ENCODE measurements at places on chromosomes 16 and 17.

GRCh38 chr17:38893607-38894006 lies 23.7 kb downstream of the LASP1 start:
- DNase-seq, result no peak

GRCh38 chr17:7809086-7809790 lies 24.8 kb upstream of the KDM6B start:
- peak; percentile 48 for DNase-seq

- DNase-seq, result no peak
Observed at GRCh38 chr17:79075446-79075750, 774 bp downstream of the ENGASE start.

DNA sequence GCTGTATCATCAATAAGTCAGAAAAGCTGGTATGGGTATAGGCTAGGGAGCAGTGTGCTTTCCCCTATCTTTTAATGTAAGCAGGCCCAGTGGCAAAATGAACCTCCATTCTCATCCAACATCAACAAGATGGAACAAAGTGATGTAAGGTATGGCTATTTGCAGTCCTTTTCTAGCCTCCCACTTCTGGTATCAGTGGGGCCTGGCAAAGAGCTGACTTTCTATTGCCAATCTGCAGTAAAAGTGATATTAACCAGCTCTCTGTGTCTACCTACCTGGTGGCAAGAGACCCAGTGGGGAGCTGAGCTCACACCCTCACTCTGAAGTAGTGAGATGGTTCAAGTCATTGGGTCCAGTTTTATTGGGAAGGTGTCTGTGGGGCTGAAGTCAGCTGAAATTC lies 1492.6 kb downstream of the CDH11 start:
- DNase-seq, result no peak

- no peak for DNase-seq
Observed at GRCh38 chr16:67236563-67237395, 9.8 kb downstream of the TMEM208 start.

- no peak for DNase-seq
Observed at GRCh38 chr16:11672206-11673090, 4.2 kb downstream of the SNN start.

GRCh38 chr17:67043283-67043682 lies 1.1 kb upstream of the CACNG1 start:
- DNase-seq, result peak; percentile 10

DNA sequence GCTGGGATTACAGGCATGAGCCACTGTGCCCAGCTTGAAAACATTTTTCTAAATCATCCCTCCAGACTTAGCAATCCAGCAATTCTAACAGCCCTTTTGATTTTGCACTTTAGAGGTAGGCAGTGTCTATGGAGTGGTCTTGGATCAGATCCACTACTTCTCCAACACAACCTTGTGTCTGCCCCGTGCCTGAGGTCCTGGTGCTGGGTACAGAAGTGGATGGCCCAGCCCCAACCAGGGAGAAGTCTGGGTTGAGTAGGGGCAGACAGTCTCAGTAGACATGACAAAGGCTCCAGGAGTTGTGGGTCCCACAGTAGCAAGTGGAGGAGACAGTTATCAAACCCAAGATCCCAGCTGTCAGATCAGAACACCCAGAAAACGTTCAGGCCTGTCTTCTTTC lies 71.9 kb upstream of the CACNG5 start:
- no peak for DNase-seq

DNA sequence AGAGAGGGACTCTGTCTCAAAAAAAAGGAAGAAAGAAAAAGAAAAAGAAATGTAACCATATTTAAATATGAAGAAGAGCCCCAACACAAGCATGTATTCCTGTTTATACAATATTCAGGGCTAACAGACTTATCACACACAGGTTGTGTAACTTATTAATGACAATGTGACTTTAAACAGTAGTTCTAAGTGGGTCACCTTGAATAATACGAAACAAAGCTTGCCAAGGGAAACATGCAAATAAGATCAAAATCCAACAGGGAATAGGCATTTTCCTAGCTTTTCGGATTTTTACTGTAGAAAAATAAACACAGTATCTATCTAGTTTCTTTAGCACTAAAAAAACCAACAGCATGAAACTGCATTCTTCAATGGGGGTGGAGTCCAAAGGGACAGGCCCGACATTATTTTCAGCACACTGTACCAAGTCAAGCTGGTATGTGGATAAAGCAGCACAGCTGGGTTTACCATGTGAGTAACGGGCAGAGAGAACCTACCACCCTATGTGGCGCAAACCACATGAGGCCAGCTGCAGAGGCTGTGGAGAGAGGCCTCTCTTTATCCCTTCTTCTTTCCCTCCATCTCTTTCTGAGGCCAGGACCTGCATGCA lies 45.3 kb downstream of the TOM1L2 start:
- no peak for DNase-seq

DNA sequence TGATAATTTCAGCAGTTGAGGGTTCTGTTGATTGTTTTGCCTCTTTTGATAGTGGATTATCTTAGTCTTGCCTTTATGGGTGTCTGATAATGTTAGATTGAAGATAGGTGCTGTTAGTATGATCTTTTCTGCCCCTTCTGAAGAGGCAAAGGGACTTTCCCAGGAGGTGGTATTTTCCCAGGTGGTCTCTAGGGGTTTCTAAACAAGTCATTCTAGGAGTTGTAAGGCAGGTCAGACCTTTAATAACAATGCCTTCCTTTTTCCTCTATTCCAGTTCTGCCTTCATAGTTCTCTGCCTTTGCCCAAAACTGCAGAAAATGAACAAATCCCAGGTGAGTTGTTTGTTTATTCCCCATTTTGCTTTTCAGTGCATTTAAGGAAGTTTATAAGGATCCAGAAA lies 4.3 kb downstream of the ZFP1 start:
- no peak for DNase-seq

DNA sequence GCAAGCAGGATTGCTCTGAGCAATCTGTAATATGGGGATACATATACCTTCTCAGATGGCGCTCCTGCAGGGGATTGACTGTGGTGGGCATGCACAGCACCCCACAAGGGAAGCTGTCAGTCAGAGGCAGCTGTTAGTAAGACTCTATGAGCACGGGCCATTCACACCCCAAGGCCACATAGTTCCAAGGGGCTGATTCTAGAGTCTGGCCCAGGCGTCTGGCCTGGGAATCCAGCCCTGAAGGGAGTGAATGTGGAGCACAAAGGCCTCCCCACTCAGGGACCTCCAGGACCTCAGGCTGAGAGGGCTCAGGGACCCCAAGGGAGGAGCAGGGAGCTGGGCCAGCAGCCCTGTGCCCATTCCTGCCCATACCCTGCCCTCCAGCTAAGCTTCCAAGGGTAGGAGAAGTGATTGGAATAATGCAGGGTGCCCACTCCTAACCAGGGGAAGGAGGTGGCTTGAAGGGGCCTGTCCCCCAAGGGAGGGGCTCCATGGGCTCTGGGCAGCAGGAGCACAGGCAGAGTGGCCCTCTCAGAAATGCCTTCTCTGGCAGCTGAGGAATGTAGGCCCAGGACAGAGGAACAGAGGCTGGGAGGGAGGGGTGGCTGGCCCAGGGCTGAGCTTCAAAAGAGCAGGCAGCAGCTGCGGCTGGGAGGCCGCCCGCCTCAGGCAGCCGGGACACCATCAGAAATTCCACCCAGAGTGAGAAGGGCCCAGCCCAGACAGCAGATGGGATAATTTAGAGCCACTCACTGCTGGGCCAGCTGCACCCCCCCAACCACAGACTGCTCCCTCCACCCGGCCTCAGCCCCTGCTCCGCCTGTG lies 48.9 kb upstream of the MRPS23 start:
- peak; percentile 69 for DNase-seq

- DNase-seq, result no peak
Observed at GRCh38 chr16:48811478-48811877, 201.5 kb upstream of the N4BP1 start.

GRCh38 chr17:13576661-13577526 lies 24.8 kb downstream of the HS3ST3A1 start:
- DNase-seq, result no peak

DNA sequence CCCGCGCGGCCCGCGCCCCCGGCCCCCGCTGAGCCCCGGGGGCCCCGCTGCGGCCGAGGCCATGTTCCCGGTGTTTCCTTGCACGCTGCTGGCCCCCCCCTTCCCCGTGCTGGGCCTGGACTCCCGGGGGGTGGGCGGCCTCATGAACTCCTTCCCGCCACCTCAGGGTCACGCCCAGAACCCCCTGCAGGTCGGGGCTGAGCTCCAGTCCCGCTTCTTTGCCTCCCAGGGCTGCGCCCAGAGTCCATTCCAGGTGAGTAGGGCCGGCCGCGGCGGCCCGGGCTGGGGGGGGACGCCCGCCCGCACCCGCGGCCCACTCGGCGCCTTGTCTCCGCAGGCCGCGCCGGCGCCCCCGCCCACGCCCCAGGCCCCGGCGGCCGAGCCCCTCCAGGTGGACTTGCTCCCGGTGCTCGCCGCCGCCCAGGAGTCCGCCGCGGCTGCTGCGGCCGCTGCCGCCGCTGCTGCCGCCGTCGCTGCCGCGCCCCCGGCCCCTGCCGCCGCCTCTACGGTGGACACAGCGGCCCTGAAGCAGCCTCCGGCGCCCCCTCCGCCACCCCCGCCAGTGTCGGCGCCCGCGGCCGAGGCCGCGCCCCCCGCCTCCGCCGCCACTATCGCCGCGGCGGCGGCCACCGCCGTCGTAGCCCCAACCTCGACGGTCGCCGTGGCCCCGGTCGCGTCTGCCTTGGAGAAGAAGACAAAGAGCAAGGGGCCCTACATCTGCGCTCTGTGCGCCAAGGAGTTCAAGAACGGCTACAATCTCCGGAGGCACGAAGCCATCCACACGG lies 504 bp downstream of the MAZ start:
- peak; percentile 49 for DNase-seq

DNA sequence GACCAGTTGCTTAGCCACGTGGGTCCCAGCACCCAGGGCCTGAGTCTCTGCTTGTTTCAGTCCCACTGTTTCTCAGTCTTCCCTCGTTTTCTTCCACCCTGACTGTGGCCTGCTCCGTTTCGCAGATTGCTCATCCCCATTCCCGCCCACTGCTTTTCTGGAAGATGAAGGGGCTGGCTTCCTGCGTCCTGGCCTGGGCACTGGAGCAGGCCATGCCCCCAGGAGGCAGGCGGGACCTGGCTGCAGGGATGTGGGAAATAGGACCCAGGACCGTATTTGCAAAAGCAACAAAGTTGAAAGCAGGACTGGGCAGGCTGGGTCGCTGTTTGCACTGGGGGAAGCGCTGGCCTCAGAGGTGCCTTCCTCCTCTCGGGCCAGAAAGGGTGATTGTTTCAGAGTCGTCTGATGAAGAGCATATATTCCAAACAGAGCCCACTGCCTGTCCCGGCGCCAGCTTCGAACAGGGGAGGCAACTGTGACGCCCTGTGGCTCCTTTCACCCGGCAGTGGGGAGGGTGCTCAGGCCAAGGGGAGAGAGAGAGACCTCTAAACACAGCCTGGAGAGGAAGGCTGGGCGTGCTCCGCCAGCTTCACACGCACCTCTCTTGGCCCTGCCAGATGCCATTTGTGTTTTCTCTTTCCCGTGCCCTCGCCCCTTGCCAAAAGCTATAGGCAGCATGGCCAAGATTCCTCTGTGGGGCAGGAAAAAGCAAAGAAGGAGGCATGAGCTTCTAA lies 108.6 kb downstream of the CMIP start:
- DNase-seq, result no peak

DNA sequence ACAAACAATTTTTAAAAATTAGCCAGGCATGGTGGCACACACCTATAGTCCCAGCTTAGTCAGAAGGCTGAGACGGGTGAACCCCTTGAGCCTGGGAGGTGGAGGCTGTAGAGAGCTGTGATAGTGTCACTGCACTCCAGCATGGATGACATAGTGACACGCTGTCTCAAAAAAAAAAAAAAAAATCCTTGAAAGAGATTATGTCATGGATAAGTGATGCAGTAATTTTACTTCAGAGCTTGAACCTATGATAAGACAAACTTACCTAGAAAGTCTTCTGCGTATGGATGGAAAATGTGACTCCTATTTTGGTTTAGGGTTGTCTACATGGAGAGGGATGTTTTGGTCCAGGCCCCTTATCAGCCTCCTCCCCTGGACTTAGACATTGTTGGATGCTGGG lies 51.8 kb downstream of the ELAC2 start:
- no peak for DNase-seq

DNA sequence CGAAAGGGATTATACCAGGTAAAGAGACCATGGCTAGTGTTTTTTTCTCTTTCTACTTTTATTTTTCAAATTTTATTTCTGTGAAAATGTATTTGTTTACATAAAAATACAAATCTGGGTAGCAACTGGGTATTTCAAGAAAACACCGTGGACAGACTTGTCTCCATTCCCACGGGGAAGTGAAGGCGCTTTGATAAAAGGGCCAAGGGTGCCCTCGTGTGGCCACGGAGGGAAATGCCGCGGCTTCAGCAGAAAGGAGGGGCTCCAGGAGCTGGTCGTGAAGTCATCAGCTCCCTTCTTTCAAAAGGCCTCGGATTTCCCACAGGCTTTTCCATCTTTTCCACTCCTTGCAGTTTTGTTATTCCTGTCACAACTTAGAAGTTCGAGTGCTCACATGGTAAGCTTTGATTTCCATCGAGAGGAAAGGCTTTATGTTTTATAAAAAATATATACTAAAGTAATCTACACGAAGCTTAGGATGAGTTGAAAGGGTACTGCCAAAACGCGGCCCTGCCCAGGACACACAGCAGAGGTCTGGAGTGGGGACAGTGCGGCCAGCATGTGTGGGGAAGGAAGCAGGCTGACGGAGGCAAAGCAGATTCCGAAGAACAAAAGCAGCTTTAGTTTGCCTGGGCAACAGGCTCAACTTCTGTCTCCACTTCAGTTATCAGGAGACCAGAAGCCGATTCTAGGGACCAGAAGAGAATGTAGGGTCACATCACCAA lies 15.3 kb upstream of the MNT start:
- peak; percentile 69 for DNase-seq

GRCh38 chr16:75019007-75019406 lies 20.2 kb downstream of the ZNRF1 start:
- DNase-seq, result no peak

GRCh38 chr17:38421871-38422827 lies 6.1 kb upstream of the ARHGAP23 start:
- no peak for DNase-seq

DNA sequence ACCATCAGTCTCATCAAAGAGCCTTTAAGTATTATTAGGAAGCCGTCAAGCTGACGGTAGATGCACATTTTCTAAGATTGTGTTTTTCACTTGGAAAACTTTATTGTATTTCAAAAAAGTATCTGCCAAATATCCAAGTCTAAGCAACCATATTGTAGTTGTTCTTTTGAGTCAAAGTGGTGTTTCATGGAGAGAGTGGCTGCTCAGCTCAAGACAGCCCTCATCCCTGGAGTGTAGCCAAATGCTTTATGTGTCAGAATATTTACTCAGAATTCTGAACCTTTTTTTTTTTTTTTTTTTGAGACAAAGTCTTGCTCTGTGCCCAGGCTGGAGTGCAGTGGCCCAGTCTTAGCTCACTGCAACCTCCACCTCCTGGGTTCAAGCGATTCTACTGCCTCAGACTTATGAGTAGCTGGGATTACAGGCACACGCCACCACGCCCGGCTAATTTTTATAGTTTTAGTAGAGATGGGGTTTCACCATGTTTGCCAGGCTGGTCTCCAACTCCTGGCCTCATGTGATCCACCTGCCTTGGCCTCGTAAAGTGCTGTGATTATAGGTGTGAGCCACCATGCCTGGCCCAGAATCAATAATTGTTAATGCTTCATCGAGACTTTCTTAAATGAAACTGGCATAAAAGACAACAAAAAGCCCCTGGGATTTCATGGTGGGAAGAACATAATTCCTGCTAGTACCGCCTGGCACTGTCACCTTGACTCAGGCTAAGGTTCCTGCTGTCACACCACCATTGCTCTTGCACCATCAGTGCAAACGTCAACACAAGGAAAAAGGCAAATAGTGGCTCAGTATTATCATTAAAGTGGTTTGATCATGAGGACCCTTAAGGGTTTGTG lies 45.5 kb downstream of the PRKCA start:
- DNase-seq, result no peak
